ENCODE measurements at places on chromosomes 2 and 18.
A peak's percentile ranks its signal among the peaks of the same experiment; 100 is the strongest.

- no peak for DNase-seq
These were observed 91.8 kb downstream of the ACVR1 start for GRCh38 chr2:157784169-157784822.

DNA sequence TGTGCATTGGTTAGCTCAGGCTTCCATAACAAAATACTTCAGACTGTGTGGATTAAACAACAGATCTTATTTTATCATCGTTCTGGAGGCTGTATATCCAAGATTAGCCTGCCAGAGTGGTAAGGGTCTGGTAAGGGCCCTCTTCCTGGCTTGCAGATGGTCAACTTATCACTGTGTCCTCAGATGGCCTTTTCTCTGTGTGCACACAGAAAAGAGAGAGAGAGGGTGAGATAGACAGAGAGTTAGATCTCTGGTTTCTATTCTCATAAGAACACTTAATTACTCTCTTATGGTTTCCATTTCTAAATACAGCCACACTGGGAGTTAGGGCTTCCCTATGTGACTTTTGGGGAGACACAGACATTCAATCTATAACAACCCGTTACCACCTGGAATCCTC is 1003.5 kb downstream of the TSN start:
- no peak for DNase-seq

DNA sequence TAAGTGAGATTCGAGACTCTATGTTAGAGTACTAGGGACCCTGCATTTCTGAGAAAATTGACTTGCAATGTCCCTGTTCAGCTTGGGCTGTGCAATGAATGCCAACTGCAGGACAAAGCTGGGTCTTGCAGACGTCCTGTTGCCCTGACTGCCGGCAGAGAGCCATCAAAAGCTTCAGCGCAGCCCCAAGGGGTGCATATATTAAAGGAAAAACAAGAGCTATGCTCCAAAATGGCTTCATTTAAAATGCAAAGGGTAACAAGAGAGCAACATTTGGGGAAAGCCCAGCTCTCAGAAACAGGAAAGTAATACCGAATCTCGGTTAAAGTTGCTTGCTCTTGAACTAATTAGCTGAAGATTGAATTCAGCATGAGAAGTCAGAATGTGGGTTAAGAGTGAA is 110.9 kb upstream of the PNPT1 start:
- no peak for DNase-seq

GRCh38 chr2:42297322-42297936 is 63.6 kb downstream of the COX7A2L start:
- DNase-seq, result no peak

DNA sequence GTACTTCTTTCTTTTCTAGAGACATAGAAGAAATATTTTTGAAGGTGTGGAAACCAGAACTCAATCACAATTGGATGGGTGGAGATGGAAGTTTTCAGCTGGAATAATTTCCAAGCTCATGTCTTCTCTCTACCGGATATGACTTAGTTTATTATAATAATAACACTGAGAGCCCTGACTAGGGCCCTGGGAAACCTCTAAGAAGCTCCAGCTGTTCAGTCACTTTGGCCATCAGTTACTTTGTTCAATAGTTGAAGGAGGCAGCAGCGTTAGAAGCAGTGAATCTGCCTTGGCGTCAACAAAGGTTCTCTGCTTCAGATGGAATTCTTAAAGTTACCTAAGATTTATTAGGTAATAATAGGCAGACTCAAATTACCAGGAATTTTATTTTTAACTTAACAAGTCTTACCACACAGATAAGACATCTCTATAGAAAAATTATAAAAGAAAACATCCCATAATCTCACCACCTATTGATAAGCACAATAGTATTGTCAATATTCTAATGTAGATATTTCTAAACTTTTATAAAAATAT is 293.8 kb upstream of the CHAC2 start:
- no peak for DNase-seq

DNA sequence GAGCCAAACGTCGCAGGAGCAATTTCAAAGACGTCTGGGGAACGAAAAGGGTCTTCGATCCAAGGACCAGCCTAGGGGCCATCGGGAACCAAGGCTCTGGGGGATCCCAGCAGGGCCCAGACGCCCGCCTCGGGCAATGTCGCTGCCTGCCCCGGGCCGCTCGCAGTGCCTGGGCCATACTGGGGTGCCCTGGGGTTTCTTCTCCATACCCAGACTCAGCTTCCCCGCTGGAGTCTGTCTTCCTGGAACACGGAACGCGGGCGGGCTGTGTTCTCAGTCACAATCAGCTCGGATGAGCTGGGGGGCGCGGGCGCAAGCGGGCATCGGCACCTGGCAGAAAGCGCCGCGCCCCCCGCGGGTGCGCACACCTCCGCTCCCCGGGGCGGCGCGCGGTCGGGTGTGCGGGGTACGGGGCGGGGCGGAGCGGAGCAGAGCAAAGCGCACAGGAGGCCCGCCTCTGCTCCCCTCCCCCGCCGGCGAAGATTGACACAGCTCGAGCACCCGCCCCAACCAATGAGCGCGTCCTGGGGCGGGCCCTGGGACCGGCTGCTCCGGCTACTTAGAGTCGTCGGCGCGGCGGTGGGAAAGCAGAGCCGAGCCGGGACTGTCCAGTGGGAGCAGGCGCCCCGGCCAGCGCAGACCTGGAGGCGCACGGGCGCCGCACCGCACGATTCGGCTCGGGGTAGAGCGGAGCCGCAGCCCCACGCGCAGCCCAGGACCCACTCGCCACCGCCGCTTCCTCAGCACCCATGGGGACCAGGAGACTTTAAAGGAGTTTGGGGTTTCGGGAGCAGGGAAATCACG is at the start of gene LRATD1:
TSS of gene LRATD1 (plus strand) at position 585 of the 804 bp plus-strand sequence. CDS start 1,263 bp downstream, outside the sequence.
- no peak for DNase-seq

- DNase-seq, result no peak
These were observed 596.0 kb downstream of the LRP1B start for GRCh38 chr2:141534666-141535362.

GRCh38 chr2:189393440-189394111 is 47.7 kb upstream of the WDR75 start:
- DNase-seq, result no peak

DNA sequence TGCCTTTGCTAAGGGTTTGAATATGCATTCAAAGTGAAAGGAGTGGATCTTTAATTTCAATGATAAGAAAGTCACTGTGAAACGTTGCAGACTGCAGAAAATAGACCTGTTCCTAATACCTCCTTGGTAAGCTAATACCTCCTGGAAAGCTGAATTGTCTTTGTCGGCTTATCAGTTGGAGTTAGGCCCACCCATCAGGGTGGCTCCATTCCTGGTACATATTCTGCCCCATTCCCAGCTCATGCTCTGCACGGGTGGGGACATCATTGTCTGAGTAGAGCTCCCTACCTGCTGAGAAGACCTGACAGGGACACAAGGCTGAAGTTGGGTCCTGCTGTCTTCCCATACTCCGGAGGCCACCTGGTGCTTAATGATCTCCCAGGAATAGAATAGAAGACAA is 203.3 kb downstream of the EN1 start:
- no peak for DNase-seq

DNA sequence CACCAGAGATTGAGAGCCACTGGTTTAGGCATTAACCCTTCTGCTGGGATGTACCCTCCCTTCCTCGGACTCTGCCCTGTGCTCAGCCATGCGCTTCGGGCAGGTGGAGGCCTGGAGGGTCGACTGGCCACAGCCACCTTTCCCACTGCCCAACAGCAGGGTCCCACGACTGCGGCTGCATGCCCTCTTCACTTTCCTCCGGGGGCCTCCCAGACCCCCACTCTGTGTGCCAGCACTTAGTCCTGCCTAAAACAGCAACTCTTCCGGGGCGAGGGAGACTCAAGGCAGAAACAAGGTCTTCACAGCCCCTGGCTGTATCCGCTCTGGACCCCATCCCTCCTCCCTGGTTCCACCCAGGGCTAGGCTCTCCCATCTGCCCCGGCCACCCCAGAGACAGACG is 31.3 kb upstream of the BIN1 start:
- no peak for DNase-seq

- DNase-seq, result peak; percentile 80
These were observed 4.3 kb upstream of the ASIC4 start for GRCh38 chr2:219509780-219510511.

DNA sequence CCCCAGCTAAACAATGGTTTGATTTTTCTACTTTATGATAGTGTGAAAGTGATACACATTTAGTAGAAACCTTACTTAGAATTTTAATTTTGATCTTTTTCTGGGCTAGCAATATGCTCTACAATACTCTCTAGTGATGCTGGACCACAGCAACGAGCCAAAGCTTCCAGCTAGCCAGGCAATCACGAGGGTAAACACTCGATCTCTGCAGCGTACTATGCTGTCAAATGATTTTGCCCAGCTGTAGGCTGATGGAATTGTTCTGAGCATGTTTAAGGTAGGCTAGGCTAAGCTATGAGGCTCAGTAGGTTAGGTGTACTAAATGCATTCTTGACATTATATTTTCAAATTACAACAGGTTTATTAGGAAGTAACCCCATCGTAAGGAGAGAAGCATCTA is 207.5 kb downstream of the LRRTM4 start:
- DNase-seq, result no peak

DNA sequence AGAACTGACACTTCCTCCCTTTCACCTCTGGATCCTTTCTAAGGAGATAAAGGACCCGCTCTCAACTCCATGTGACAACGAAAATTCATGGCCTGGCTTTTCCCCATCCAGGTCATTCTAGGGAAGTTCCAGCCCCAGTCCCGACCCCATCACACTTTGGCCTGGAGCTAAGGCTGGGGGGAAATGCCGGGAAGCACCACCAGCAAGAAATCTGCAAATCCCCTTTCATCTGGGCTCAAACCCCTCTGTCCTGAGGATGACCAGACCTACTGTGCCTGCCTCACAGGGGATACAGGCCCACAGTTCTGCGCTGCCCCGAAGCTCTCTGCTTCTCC is 1.3 kb downstream of the SIX2 start:
- no peak for DNase-seq

DNA sequence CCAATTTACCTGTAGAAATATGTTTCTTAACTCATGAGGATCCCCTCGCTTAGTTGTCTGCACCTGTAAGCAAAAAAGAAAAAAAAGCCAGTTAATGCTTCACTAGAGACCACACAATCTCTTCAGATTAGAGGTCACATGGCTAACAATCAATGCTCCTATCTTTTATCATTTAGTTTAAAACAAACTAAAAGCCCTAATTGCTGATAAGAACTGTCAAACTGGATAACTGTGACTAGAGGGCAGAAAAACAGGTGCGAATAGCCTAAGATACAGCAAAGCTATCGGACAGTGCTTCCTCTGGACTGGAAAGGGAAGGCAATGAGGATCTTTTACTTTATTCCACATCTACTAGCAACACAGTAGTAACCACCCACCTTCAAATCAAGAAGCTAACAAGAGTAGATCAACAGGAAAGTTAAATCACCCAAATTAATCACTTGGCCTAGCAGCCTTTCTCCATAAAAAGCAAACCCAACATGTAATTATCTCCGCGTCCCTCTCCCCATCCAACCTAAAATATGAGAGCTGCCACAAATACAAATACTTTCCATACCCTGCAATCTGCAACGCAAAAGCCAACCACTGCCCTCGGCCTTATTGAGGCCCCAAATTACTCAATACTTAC is 734 bp downstream of the SLC25A12 start:
- no peak for DNase-seq

- no peak for DNase-seq
These were observed 32.6 kb downstream of the PMAIP1 start for GRCh38 chr18:59932401-59932800.

- peak; percentile 22 for DNase-seq
These were observed 69.2 kb downstream of the KCNF1 start for GRCh38 chr2:10980886-10981425.

- DNase-seq, result no peak
These were observed 100.8 kb downstream of the LRP1B start for GRCh38 chr2:142029974-142030373.

DNA sequence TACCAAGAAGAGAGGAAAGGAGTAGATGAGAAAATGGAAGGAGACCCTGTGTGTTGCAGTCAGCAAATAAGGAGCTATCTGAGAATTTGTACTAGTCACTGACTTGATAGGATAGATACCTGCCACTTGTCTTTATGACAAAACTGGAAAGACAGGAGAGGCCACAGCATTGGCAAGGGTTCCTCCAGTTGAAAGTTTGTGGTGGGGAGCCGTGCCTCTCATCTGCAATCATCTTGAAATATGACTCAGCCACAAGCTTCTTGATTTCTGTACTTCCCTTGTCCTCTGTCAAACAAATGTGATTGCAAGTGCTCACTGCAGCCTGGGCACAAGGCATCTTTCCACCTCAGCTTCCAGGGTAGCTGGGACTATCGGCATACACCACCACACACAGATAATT is 99.1 kb downstream of the GREB1L start:
- no peak for DNase-seq

GRCh38 chr2:42951263-42951938 is 159.0 kb upstream of the HAAO start:
- DNase-seq, result no peak

DNA sequence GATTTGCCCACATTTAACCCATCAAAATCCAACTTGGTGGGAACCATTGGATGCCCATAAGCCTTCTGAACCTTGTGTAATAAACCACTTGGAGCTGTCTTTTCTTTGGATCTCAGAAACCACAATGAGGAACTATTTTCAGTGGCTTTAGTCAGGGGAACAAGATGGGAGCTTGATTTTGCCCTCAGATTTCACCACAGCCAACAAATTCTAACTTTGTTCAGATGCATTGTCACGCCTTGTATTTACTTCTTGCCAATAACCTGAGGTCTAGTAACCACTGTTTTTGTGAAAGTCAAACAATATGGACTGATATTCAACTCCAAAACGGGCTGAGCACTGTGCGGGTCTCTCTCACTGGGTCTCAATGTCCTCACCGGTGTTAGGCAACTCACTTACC is 508.2 kb downstream of the TNS1 start:
- DNase-seq, result no peak

DNA sequence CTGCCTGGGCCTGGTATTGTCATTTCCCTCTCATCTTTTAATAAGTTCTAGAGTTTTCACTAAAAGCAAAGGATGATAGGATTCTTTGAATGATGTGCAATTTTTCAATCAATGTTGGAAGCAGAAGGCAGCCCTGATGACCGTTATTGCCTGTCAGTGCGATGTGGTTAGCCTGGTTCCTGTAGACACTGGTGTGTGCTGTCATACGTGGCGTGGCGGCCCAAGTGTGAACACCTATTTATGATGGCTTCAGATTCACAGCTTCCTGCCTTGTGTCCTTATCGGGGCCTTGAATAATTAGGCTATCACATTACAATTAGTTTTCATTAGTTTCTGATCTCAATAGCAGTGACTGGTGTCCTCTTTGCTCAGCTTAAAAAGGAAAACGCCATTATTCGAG is 218.5 kb downstream of the TPGS2 start:
- no peak for DNase-seq
